ENCODE measurements at places on chromosomes 11 and 22.
A peak's percentile ranks its signal among the peaks of the same experiment; 100 is the strongest.

DNA sequence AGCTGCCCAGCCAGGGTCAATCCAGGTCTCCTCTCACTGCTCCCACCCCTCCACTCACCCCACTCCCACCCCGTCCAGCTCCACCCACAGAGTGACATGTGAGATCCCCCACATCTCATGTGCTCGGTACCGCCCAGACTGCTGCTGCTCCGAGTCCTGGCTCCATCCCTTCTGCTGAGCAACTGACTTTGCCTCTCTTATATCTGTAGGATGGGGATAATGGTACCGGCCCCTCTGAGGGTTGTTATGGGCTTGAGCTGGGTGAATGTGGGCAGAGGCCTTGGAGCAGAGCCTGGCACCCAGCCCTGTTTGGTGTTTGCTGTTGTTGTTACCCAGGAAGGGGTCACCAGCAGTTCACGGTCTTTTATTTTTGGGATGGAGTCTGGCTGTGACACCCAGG lies 77.0 kb downstream of the ST3GAL4 start:
- no peak for DNase-seq

- DNase-seq: no peak
Observed at GRCh38 chr11:112260490-112260889, at the start of gene PLET1. Gene PLET1, minus strand, starts transcription at chr11:112260860. Its CDS starts 271 bp downstream, at chr11:112260589.

DNA sequence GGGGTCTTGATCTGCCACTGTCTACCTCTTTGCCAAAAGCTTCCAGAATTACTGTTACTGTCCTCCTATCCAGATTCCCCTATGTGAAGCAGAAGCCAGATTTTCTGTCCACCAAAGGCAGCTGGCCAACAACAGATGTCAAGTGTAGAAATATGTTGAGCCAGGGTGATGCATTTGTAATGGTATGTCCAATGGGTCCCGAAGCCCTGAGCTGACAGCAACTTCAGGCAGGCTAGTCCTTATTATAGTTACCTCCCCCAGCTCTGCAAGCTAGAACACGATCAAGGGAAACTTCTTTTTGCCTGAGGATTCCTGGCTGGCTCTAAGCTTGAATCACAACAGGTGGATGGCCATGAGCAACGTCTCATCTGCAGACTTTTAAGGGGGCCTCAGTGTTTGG lies 10.2 kb downstream of the PAMR1 start:
- DNase-seq: no peak

- no peak for DNase-seq
Observed at GRCh38 chr11:72613977-72614376, 60.2 kb downstream of the PDE2A start.

GRCh38 chr11:22808571-22809197 lies 20.9 kb downstream of the SVIP start:
- DNase-seq: no peak

DNA sequence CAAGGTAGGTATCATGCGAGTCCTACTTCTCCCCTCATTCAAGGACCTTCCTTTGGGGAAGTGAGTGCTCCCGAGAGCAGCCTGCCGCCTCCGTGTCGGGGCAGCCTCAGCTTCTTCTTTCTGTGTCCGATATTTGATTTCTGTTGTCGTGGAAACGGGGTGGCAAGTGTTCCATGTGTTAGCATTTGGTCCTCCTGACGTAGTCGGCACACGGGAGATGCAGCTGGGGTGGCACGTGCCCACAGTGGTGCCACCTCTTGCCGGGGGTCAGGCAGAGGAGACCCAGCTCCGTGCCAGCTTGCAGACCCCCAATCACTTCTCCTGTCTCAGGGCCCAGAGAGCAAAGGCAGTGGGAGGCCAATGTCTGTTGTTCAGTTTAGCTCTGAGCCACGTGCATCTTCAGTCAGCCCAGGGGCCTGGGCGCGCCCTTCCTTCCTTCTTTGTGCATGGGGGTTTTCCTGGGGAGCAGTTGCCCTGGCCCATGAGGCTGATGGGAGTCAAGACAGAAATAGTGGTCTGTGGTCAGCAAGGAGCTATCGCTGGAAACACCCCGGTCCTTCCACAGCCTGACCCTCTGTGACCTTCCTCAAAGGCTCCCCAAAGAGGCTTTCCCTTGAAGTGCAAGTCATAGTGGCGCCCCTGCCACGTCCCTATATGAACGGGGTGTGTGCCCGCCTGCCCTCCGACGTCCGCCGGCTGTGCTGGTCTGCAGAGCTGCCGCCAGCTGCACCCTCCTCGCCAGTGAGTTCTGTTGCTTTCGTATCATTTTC lies 44.5 kb downstream of the PARVB start:
- no peak for DNase-seq

- peak; percentile 52 for DNase-seq
Observed at GRCh38 chr11:27444801-27445215, 27.8 kb downstream of the LGR4 start.

- DNase-seq: no peak
Observed at GRCh38 chr11:72441752-72442207, 7.4 kb upstream of the CLPB start.

DNA sequence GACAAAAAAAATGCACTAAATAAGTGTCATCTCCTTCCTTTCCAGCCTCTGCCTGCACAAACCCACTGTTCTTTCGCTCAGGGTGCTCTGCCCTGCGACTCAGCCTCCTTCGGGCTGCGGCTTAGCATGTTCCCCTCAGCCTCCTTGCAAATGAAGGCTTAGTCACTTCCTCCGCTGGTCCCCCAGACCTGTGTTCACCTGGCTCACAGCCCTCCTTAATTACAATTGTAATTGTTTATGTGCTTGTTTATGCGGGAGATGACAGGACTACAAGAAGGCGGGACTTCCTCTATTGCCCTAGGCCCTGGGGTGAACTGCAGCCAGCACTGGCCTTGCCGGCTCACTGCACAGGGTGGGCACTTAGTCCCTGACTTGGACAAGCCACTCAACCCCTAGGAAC lies 303.6 kb downstream of the KIRREL3 start:
- DNase-seq: no peak

GRCh38 chr22:19607192-19608002 lies 83.2 kb upstream of the CLDN5 start:
- DNase-seq: peak; percentile 65
